ENCODE measurements at places on chromosomes 7 and 10.

DNA sequence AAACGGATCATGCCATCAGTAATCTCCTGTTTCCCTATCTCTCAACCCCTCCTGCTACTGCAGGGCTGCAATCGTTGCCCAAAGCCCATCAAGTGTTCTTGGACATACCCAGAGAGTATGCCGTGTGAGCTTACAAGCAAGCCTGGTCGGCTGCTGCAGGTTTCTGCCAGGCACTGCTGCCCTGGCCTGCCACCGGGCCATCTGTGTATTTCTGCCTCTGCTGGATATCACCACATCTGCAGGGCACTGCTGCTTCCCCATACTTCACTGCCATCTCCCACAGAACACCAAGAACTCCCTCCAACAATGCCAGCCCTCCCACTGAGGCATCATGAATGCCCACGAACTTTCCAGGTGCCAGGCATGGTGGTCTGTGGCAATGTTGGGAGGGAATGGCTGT lies 138.2 kb upstream of the SORCS3 start:
- DNase-seq: no peak

- no peak for DNase-seq
These were observed 20.3 kb upstream of the GIMAP2 start for GRCh38 chr7:150665089-150665748.

- no peak for DNase-seq
These were observed 13.1 kb downstream of the UMAD1 start for GRCh38 chr7:7653593-7654187.

GRCh38 chr7:874031-874749 lies 2.2 kb upstream of the GET4 start:
- no peak for DNase-seq

GRCh38 chr10:131889755-131890154 lies 11.1 kb upstream of the PPP2R2D start:
- DNase-seq: no peak

DNA sequence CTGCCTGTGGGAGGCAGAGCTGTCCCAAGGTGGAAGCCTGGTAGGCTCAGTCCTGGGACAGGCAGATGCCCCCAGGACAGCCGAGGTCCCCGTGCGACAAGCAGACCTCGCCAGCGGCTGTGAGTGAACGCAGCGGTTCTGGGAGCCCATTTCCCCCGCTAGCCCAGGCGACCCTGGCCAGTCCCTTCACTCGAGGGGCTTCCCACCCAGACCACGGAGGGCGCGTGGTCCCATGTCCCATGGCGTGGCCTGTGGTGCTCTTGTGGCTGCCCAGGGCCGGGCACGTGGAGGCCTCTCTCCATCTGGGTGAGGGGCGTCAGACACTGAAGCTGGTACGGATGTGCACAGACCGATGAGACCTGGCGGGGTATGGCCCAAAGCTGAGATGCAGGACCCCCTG lies 67.9 kb downstream of the ELFN1 start:
- DNase-seq: no peak

GRCh38 chr7:50696810-50697582 lies 85.7 kb downstream of the GRB10 start:
- no peak for DNase-seq

DNA sequence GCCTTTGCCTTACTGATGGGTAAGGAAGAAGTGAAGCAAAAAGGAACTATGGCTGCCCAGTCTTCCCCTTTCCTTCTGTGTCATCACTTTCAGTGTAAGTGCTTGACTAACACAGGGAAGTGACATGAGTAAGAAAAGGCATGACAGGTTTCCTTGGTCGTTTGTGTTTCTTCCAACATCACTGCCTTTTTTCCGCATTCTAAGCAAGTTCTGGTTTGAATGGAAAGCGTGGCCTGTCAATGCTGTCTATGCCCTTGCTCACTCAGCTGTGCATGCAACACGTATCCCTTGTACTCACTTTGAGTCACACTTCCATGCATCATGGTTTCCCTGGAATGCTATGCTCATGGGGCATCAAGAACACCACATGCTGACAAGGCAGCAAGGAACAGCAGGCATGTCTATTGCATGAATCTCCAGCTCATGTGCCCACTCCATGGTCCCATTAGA lies 111.8 kb downstream of the OAT start:
- no peak for DNase-seq

GRCh38 chr7:124777268-124777667 lies 11.7 kb upstream of the GPR37 start:
- no peak for DNase-seq

DNA sequence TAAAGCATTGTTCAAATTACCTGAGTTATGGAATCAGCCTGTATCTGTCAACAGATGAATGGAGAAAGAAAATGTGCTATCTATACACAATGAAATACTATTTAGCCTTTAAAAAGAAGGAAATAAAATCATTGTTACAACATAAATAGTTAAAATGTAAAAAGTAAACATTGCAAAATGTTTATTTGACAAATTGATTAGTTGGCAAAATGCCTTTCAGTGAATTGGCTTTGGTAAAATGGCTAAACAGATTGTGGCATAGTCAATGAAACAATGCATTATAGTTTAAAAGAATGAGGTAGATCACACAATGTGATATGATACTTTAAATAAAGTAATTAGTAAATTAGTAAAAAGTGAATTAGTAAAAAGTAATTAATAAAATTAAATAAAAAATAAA lies 204.8 kb upstream of the MAGI2 start:
- DNase-seq: no peak

DNA sequence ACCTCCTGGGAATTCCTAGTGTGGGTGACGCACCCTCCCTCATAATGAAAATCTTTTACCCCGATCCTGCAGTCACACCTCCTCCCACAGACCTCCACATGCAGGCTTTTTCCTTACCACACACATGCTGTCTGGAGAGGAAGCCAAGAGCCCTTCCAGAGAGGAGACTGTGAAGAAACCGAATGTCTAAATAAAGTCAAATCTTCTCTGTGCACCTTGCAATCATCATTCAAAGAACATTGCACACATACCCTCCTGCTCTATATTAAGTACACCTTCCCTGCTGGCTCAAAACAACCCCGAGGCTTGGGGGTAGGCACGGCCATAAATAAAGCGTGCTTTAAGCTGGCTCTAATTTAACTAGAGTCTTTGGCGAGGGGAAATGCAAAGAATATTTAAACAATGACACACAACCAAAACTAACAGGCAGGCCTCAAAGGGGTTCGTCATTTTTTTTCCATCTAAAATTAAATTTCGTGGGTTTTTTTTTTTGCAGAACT lies 34.9 kb downstream of the CALML3 start:
- peak; percentile 18 for DNase-seq

- DNase-seq: no peak
These were observed 28.1 kb downstream of the INSYN2A start for GRCh38 chr10:127168261-127168660.

DNA sequence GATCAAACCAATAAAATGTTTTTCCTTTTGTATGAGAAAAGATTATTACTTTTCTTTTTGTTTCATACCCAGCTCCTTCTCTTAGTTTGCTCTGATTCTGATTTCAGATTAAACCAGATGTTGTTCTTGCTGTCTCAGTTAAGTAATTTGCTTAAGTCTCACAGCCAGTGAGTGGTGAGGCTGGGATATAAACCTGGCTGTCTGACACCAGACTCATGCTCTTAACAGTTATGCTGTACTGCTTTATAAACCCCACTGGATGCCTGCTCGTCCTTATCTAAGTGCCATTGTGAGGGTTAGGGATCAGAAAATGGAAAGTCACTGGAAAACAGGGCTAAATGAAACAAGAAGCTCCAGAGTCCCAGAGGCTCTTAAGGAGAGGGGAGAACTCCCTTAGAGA lies 24.3 kb downstream of the GARS1 start:
- no peak for DNase-seq

GRCh38 chr7:15765753-15766152 lies 79.3 kb upstream of the MEOX2 start:
- DNase-seq: no peak

DNA sequence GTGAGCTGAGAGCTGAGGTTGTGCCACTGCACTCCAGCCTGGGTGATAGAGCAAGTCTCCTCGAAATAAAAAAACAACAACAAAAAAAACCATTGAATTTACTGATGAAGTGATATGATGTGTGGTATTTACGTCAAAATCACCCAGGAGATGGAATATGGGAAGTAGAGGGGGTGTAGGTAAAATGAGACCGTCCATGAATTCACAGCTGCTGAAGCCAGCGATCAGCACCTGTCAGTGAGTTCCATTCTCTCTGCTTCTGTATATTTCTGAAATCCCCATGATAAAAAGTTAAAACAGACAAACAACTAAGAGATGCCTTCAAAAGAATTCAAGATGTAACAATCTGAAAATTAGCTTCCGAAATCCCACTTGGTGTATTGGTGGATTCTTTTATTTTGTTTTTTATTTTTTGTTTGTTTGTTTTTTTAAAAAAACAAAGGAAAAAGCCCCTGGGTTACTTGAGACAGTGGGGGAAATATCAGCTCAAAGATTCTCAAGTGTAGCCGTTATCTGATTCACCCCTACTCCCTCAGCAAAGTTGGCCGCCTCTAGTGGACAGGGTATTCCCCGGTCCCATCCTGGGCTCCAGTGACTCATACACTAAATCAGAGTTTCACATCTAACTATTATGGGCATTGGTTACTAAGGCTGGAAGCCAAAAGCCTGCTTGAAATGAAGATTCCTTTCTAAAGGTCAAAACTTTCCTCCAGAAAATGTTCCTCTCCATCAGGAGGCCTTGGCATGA lies 76.4 kb downstream of the MAP3K8 start:
- DNase-seq: no peak

Data from amygdala (tissue), 56 donors.